Right kidney (tissue), 9 donors: ENCODE measurements at places on chromosomes 3 and 15.

DNA sequence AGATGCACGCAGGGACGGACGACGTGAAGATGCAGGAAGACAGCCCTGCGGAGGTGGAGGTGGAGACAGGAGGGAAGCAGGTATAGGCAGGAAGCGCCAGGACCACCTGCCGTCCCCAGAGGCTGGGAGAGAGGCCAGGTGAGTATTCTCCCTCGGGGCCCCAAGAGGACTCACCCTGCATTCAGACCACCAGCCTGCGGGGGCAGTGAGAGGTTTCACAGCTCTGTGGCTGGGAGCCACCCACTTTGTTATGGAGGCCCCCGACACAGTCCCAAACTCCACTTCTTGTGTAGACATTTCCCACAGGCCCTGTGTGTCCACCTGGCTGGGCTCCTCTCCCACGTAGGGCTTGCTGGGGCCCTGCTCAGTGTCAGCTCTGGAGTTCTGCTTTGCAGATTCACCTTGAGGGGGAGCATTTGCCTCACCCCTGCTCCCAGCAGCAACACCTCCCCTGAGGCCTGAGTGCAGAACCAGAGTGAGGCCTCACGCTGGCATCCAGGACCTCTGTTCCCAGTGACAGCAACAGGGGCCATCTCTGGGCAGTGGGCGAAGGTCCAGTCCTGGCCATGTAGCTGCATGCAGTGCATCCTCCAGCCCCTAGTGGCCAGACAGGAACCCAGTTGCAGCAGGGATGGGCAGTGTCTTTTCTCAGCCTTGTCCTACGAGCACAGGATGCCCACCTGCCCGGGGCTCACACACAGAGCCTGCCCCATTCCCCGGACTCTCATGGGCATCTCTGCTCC, 119.4 kb upstream of the IQSEC1 start:
- no peak for DNase-seq

DNA sequence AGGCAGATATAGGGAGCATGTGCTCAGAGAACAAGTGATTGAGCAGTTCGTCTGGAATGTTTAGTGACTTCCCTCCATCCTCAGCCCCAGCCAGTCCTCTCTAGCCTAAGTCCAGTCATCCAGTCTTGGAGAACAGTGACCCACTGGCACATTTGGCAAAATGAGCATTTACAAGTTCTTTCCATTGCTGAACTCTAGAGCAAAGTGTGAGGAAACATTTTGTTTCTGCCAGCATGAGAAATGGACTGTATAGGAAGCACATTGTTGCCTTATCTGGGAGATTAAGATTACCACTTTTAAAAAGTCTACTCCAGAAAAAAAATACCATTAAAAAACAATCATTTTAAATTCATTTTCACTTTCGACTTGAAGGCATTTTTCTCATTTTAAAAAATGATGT, 353.6 kb downstream of the SHQ1 start:
- no peak for DNase-seq

- DNase-seq = no peak
Observed at GRCh38 chr3:57688291-57688690, 4.6 kb downstream of the DENND6A start.

DNA sequence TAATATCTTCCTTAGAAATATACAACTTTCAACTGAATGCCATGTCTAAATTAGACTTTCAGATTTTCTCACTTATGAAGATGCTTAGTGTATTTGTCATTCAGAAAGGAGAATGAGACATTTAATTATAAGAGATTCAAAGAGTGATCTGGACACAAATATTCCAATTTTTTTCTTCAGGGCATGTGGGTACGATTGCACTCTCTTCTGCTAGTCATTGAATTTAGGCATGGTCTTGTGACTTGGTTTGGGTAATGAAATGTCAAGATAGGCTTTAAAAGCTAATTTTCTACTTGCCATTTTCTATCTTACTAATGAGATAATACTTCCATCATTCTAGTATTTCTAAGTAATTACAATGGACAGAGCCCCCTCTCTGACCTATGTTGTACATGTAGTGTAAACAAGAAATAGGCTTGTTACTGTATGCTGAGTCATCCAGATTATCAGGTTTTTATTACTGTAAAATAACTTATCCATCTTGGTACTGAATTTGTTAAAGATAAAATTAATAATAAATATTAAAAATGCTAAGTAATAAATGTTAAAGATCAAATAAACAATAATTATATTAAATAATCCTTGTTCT, 770.8 kb upstream of the BCHE start:
- DNase-seq = no peak

- no peak for DNase-seq
Observed at GRCh38 chr3:30770387-30770786, 124.1 kb downstream of the GADL1 start.
